ENCODE measurements at places on chromosomes 4 and X.

DNA sequence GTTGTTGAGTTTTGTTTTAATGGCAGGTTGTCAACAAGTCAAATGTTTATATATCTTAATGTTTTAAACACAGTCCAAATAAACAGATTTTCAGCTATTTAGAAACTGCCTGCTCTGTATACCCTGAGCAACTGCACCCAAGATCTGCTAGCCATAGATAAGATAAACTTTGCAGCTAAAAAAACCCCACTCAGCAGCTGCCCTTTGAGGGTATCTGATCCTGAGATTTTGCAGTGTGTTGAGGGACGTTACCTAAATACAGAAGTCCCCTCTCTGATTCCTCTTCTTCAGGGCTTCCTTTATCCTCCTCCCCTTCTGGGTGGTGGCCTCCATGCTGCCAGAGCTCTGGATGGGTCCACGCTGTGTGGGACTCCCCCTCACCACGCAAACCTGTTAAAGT lies 11.0 kb upstream of the FGG start:
- DNase-seq: no peak

- no peak for DNase-seq
Measured at GRCh38 chrX:45697591-45697990, 496.9 kb upstream of the DIPK2B start.

- no peak for DNase-seq
Measured at GRCh38 chr4:7189066-7189465, 3.3 kb upstream of the SORCS2 start.

DNA sequence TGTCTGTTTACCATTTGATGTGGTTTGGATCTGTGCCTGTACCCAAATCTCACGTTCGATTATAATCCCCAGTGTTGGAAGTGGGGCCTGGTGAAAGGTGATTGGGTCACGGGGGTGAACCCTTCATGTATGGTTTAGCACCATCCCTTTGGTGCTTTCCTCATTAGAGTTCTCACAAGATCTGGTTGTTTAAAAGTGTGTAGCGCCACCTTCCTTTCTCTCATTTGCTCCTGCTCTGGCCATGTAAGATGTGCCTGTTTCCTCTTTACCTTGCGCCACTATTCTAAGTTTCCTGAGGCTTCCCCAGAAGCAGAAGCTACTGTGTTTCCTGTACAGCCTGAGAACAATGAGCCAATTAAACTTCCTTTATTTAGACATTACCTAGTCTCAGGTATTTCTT lies 610.7 kb upstream of the ADGRL3 start:
- DNase-seq: no peak

GRCh38 chr4:76600447-76600846 lies 165.4 kb downstream of the SHROOM3 start:
- no peak for DNase-seq

- no peak for DNase-seq
Measured at GRCh38 chrX:113222305-113222704, 381.7 kb upstream of the AMOT start.

DNA sequence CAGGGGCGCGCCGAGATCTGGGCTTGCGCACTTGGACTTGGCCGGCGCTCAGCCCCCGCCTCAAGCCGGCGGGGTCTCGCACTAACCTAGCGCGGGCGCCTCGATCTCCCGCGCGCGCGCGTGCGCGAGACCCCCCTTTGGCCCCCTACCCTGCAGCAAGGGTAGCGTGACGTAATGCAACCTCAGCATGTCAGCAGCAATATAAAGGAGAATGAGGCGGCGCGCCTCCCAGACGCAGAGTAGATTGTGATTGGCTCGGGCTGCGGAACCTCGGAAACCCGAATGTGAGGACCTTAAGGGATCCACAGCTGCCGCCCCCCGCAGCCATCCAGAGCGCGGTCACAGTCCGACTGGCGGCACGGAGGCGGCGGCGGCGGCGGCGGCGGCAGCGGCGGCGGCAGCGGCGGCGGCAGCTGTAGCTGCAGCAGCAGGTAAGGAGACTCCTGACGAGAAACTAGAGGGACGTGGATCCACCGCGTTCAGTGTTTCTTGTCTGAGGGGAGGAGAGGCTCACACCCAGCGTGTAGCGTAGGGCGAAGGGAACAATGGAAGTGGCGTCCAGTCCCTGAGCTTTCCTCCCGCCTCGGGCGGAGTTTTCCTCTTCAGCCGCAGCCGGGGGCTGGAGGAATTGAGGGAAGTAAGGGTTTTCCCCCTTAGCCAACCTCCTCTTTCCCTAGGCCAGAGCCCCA lies at the start of the genes SATL1 and ZNF711:
TSS of gene SATL1 (minus strand) at position 19 of the 689 bp plus-strand sequence. CDS start 134,811 bp downstream, outside the sequence.
TSS of gene ZNF711 (plus strand) at position 231 of the 689 bp plus-strand sequence. CDS start 3,582 bp downstream, outside the sequence.
- peak; percentile 44 for DNase-seq

GRCh38 chr4:8644966-8645752 lies 52.6 kb downstream of the CPZ start:
- no peak for DNase-seq

GRCh38 chr4:53537606-53538005 lies 53.7 kb downstream of the LNX1 start:
- DNase-seq: no peak

DNA sequence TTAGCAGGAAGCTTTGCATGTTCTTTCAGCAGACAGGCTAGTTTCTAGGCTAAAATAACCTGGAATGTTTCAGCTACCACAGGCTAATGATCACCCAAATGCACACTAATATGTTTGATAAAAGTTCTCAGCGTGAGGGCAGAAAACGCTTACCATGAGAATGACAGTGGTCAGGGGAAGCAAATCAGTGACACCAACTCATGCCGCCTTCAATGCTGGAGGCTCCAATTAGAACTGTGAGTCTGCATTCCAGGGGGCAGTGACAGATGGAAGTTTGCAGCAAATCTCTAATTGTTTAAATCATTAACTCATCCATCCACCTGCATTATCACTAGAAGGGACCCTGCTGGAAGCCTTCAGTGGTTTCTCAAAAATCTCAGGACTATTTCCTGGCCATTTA lies 43.2 kb downstream of the ANOS1 start:
- no peak for DNase-seq

DNA sequence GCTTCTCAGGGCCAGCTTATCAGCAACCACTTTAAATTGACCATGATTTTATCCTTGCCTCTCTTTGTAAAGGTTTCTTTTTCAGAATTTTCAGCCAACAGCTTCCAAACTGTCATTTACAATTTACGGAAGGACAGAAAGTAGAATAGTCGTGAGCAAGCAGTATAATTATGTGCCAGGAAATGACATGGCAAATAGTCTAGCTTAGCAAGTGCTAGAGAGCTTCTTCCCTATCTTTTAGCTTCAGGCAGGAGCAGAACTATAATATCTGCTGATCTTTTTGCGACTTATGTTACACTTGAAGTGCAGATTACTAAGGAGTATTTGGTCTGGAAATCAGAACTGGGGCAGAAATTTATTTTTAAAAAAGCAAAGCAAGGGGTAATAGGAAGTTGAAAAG lies 123.0 kb upstream of the AP1S2 start:
- DNase-seq: no peak

DNA sequence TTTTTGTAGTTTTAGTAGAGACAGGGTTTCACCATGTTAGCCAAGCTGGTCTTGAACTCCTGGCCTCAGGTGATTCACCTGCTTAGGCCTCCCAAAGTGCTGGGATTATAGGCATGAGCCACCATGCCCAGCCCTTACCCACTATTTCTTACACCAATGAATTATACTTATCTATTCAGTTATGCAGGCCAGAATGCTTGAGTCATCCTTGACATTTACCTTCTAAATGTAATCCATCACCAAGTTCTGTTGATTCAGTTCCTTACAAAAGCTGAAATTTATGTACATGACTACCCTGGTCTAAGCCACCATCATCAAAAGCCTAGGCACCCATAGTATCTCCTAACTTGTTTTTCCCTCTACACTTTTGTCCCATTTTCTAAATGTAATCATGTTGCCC lies 585.7 kb downstream of the IL15 start:
- no peak for DNase-seq

- no peak for DNase-seq
Measured at GRCh38 chr4:108205859-108206258, 37.1 kb upstream of the LEF1 start.

DNA sequence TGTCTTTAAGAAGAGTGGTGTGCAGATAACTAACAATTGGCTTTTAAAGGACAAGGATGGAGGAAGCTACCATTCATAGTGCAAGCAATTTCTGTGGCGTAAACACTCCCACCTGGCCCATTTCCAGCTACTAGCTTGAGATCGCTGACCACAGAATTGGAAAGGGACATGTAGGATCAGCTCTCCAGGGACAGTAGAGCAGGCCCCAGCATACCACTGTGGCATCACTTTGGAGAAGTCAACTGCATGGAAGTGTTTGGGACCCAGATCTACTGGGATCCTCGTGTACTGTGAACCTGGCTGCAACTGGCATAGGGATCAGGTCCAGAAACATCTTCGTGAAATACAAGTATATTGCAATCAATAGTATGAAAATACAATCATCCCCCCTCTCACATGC lies 515.0 kb downstream of the INPP4B start:
- peak; percentile 34 for DNase-seq

Data from NCI-H2029 (cell line).